ENCODE measurements at places on chromosomes 13 and 19. TPM values are rescaled to one million over a fixed set of nuclear protein-coding genes. Genes with fewer than 3 reads are reported as not detected.

DNA sequence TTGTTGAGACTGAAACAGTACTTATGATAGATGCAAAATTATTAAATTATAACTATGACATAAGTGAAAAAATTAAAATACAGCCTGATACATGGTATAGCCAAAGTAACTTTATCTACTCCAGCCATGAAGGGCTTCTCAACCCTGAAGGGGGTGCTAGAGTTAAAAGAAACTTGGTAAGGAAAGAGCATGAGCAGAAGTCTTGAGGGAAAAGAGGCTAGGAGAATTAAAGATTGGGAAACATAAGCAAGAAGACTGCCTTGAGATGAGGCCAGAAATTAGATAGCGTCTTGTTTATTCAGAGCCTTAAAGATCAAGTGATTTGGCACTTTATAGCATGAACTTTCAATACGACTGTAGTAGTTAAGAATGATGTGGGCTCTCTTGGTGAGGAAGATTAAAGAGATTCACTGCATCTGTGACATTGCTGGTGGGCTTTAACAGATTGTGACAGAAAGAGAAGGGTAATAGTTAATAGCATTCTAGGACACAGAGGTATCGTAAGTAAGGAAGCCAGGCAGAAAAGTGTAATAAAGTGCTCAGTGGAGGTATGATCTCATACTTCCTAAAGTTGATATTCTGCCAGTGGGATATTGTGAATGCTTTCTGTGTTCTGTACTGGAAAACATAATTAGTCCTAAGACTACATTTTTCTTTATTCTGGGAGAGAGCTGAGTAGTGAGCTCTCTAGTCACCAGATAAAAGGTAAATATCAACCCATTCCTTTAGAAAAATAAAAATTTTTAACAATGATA, 385.4 kb upstream of the PRR20A start:
- no peak for DNase-seq

- DNase-seq = no peak
Observed at GRCh38 chr19:23420824-23421223, 25.6 kb upstream of the ZNF91 start.

DNA sequence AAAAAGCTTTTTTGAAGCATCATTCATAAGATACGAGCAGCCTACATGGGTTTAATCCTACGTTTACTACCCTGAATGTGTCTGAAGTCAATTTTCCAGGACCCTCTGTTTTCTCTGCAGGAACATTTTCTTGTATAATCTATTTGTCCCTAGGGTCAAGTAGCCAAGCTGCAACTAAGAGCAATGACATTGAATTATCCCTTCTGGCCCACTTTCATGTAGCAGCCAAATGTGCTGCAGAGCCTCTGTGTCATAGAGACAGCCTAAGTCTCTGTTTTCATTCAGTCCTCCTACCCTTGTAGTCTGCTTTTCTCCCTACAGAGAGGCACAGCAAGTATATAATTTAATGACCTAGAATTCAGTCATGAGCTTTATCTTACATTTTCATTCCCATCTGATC, 82.1 kb downstream of the ZAR1L start:
- no peak for DNase-seq

The PODNL1 gene
- total RNA-seq = 5.3 TPM

- no peak for DNase-seq
Observed at GRCh38 chr13:101624981-101625380, 172.5 kb downstream of the ITGBL1 start.
